ENCODE measurements at places on chromosomes 7 and 10.

GRCh38 chr10:77581738-77582137 is 55.9 kb downstream of the KCNMA1 start:
- H3K36me3 ChIP-seq = no peaks in the 10 kb centered on the region
- no peaks in the 10 kb centered on the region for H3K27me3 ChIP-seq
- no peak for DNase-seq
- H3K4me3 ChIP-seq = no peak overlapping the region
- H3K4me1 ChIP-seq = peaks cover 21% of the 10 kb centered on the region

- no peak for DNase-seq
- no peak overlapping the region for H3K4me3 ChIP-seq
- H3K27ac ChIP-seq = no peak overlapping the region
- no peaks in the 10 kb centered on the region for H3K27me3 ChIP-seq
- no peaks in the 10 kb centered on the region for H3K36me3 ChIP-seq
These were observed 82.9 kb downstream of the PRTFDC1 start for GRCh38 chr10:24869354-24870015.

DNA sequence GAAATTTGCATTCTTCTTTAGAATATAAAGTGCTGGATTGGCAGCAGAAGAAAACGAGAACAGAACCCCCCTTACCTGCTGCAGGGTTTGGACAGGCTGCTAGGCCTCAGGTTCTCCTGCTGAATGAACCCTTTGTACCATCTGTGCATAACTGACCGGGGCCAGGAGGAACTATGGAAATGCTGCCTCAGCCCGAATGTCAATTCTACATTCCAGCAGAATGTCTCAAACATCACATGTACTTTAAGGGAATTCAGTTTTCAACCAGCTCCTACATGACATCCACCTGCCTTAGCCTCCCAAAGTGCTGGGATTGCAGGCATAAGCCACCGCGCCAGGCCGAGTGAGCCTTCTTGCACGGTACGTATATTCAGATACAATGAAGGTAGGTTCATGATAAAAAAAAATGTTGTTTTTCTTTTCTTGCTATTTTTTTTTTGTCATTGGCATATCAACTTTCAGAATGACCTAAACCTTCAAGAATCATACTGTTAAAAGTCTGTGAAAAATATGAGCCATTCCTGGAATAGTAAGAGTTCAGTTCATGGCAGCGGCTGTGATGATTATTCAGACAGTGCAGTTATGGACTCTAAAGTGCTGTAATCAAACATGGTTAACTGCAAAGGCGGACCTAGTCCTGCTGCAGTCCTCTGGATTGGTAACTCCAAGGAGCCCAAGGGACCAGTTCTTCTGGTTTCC is 84.4 kb upstream of the TNS3 start:
- H3K4me3 ChIP-seq = no peak overlapping the region
- peak overlapping the region; percentile 79 for H3K27ac ChIP-seq
- H3K27me3 ChIP-seq = no peaks in the 10 kb centered on the region
- peak; percentile 93 for DNase-seq
- peaks cover 32% of the 10 kb centered on the region for H3K4me1 ChIP-seq

DNA sequence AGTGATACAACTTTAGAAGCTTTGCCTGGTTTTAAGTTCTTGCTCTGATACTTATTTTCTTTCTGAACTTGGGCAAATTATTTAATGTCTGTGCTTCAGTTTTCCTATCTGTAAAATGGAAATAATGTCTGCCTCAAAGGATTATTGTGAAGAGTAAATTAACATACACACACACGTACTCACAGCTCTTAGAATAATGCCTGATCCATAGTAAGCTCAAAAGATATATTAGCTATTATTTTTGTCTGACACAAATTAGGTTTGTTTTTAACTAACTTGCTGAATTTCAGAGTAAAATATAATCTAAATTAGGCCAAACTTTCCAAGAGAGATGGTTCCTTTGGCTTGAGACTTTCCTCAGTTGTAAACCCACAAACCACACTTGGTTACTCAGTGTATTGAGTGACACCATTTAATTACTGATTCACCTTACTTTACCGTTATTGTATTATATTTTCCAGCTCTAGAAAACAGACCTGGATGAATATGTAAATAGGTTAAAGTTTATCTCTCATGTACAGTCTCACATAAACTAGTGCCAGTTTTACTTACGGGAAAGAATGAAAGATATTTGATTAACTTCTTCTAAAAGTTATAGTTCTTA is 50.4 kb downstream of the VTI1A start:
- H3K36me3 ChIP-seq = no peaks in the 10 kb centered on the region
- no peak for DNase-seq
- H3K27me3 ChIP-seq = no peaks in the 10 kb centered on the region
- H3K27ac ChIP-seq = no peak overlapping the region
- H3K4me3 ChIP-seq = no peak overlapping the region

GRCh38 chr10:8438603-8439002 is 384.1 kb downstream of the GATA3 start:
- no peak for DNase-seq
- H3K27me3 ChIP-seq = no peaks in the 10 kb centered on the region
- H3K36me3 ChIP-seq = no peaks in the 10 kb centered on the region
- no peak overlapping the region for H3K27ac ChIP-seq
- no peaks in the 10 kb centered on the region for H3K4me1 ChIP-seq

DNA sequence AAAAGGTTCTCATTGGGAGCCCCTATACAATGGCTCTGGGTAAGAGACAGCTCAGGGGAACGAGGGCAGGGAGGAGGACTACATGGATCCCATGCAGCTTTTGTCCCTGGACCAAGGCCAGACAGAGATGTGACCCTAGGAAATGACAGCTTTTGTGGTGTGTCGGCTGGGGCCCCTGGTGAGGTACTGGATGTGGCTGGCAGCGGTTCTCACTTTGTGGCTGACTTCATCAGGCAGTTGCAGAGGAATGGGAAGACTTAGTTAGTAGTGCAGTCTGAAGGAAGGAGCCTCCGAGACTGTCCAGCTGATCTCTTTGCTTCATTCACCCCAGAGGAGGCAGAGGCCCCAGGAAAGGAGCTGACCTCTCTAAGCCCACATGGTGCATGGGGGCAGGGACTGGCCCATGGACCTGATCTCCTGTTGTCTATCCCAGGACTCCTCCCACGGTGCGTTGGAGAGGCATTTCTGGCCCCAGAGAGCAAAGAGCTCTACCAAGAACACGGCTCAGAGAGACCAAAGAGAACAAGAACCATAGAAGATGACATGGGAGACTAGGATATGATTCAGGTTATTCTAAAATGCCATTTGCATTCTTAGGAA is 202.9 kb downstream of the RPS24 start:
- H3K36me3 ChIP-seq = no peaks in the 10 kb centered on the region
- H3K27ac ChIP-seq = no peak overlapping the region
- H3K4me3 ChIP-seq = no peak overlapping the region

GRCh38 chr7:27842094-27842692 is 102.2 kb downstream of the TAX1BP1 start:
- no peak overlapping the region for H3K4me3 ChIP-seq
- H3K27ac ChIP-seq = no peak overlapping the region
- peak; percentile 81 for DNase-seq
- peaks cover 17% of the 10 kb centered on the region for H3K36me3 ChIP-seq

- H3K27ac ChIP-seq = no peak overlapping the region
- no peak overlapping the region for H3K4me3 ChIP-seq
- H3K36me3 ChIP-seq = no peaks in the 10 kb centered on the region
- H3K27me3 ChIP-seq = no peaks in the 10 kb centered on the region
These were observed 94.8 kb upstream of the KCNMA1 start for GRCh38 chr10:77732213-77733003.

- no peak overlapping the region for H3K27ac ChIP-seq
- no peaks in the 10 kb centered on the region for H3K36me3 ChIP-seq
- H3K4me3 ChIP-seq = no peak overlapping the region
- no peaks in the 10 kb centered on the region for H3K27me3 ChIP-seq
These were observed 23.6 kb upstream of the HIBADH start for GRCh38 chr7:27686315-27686714.

DNA sequence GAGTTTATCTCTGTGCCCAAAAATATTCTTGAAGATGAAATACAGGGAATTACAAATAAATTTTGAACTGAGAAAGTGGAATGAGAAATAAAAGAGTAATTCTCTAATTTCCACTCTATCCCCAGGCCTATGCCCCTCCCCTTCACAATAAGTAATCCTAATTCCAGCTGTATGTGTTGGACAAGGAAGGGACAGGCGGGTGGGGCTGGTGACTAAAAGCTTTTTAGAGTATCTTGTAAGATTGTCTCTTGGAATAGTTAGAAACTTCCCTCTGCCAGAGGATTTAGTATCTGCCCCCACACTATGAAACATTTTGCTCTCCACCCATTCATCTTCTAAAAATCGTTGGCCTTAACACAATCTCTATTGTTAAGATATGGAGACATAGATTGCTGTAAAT is 199.2 kb downstream of the MBL2 start:
- no peak overlapping the region for H3K4me3 ChIP-seq
- H3K27me3 ChIP-seq = peaks cover 2% of the 10 kb centered on the region
- no peak for DNase-seq
- H3K4me1 ChIP-seq = peaks cover 2% of the 10 kb centered on the region

Data from osteoblast (primary cell).